ENCODE measurements at places on chromosomes 5 and 9.

DNA sequence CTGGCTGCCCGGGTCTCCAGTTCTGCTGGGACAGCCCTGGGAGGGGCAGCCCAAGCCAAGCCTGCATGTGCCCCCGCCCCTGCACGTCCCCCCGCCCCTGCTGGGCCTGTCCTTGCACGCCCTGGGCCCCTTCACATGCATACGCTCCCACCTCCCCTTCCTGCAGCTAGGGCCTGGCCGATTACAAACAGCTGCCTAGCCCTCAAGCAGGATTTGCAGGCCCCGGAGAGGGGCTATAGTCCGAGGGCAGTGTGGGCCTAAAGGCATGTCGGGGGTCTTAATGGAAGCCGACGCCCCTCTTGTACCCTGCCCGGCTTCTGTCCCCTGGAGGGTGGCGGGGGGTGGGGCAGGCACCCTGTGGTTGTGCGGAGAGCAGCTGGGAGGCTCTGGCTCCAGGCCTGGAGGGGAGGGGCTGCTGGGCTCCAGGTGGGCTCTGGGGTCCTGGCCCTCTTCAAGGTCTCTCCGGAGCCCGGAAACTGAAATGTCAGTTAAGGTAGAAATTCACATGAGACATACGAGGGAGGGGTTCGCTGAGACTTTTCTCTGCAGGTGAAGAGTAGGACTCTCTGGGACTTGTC lies 16.9 kb downstream of the COL5A1 start:
- no peak for DNase-seq

- no peak for DNase-seq
These were observed 93.0 kb downstream of the IRX2 start for GRCh38 chr5:2658447-2658846.

GRCh38 chr5:2736872-2737271 lies 14.6 kb downstream of the IRX2 start:
- DNase-seq, result no peak

DNA sequence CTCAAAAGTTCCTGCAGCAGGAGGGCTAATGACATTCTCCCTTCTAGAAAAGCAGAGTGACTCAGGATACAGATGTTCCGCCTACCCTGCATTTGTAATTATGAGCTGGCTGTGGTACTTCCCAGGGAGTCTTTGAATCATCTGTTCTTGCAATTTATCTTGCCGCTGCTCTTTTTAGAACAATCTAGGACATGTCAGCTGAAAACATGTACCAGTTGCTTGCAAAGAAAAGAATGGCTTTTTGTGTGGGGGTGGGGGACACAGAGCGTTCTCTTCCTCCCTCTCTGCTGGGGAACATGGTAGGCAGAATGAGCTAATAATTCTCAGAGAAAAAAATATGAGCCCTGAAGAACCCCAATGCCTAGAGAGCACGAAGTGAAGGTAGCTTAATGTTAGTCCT lies 51.7 kb upstream of the TUT7 start:
- DNase-seq, result no peak

- no peak for DNase-seq
These were observed 126.9 kb upstream of the ANKRD55 start for GRCh38 chr5:56359809-56360685.

- no peak for DNase-seq
These were observed 2.4 kb downstream of the SLC35D2 start for GRCh38 chr9:96381125-96381524.

- DNase-seq, result no peak
These were observed 19.4 kb downstream of the DTWD2 start for GRCh38 chr5:118968925-118969375.

DNA sequence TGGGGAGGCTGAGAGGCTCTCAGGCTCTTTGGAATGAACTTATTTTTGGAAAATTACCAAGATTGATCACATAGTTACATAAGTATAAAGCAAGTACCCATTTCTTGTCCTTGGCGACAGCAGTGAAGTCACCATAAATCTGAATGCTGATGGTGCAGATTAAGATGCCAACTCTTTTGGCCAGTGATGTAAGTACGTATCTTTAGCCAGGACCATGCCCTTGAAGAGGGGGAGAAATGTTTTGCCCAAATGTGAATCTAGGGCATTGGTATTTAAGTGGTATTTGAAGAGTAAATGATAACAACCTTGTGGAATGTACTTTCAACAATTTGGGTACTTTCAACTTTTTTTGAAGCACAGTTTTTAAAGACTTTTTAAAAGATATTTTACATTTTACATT lies 68.2 kb upstream of the RAD23B start:
- DNase-seq, result no peak

DNA sequence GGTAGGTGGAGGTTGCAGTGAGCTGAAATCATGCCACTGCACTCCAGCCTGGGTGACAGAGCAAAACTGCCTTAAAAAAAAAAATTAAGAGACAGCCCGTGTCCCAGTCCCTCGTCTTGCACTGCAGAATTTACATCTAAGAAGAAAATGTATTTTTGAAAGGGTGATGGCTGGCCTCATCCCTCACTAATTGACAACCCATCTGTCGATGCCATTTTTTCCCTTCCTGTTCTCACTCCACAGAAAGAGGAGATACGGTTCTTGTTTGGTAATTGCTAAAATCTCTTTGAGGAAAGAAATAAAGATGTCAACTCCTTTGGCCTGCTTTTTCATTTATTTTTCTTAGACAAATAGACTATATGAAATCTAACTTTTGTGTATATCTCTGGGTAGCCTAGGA lies 2.4 kb upstream of the LSM11 start:
- DNase-seq, result no peak

DNA sequence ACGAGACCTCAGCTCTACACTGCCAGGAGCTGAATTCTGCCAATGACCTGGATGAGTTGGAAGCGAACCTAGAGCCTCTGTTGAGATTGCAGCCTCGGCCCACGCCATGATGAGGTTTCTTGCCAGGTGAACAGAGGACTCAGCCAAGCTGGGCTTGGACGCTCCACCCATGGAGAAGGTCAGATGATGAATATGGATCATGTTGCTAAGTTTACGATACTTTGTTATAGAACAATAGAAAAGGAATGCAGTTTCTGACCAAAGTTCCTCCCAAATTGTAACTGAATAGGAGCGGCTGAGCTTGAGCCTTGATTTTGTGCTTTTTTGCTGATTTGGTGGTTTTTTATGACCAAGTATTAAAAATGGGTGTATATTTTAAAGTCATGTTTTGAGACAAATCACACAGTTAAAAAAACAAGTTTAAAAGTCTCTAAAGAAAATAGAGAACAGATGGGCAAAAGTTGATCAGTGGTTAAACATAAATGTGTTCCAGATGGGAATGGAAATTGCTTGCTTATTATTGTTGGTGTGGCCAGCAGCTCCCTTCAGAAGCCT lies 32.9 kb downstream of the ROPN1L start:
- DNase-seq, result no peak

DNA sequence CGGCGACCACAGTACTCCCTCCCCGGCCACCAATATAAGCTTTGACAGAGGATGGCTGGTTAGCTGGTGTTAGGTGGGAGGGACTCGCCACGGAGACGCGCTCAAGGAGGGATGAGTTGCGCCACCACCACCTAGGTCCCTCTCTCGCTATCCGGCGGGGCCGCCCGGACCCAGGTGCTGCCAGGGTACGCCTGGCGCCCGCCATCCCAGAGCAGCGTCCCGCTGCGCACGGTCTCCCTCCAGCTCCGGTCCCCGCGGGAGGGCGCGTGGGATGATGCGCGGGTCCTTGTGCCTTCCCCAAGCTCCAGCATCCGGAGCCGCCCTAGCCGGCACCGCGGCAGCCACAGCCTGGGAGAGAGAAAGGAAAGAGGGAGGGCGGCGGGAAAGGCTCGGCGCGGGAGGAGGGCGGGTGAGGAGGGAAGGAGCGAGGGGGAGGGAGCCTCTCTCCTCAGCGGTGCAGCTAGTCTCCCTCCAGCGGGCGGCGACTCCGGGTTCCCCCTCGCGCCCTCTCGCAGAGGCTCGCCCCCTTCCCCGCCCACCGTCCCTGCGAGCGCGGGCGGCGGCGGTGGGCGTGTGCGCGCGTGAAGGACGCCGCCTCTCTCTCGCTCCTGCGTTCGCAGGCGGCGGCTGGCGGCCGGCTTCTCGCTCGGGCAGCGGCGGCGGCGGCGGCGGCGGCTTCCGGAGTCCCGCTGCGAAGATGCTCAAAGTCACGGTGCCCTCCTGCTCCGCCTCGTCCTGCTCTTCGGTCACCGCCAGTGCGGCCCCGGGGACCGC lies at the start of gene CAMK4:
TSS of gene CAMK4 (plus strand) at position 598 of the 774 bp plus-strand sequence. CDS start at position 698, 100 bp downstream.
- DNase-seq, result peak; percentile 63

- no peak for DNase-seq
These were observed 100.4 kb downstream of the OSTF1 start for GRCh38 chr9:75188756-75189155.

GRCh38 chr5:36870399-36871040 lies 6.0 kb upstream of the NIPBL start:
- DNase-seq, result no peak

DNA sequence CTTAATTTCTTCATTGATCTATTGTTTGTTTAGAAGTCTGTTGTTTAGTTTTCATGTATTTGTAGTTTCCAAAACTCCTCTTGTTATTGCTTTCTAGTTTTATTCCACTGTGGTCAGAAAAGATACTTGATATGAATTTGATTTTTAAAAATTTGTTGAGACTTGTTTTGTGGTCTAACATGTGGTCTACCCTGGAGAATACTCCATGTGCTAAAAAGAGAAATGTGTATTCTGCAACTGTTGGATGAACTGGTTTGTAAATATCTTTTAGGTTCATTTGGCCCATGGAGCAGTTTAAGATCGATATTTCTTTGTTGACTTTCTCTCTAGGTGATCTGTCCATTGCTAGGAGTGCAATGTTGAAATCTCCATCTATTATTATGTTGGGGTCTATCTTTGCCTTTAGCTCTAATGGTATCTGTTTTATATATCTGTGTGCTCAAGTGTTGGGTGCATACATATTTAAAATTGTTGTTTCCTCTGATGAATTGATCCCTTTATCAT lies 150.6 kb upstream of the ATP10B start:
- DNase-seq, result no peak

GRCh38 chr9:121122246-121123032 lies 47.7 kb downstream of the CNTRL start:
- no peak for DNase-seq

DNA sequence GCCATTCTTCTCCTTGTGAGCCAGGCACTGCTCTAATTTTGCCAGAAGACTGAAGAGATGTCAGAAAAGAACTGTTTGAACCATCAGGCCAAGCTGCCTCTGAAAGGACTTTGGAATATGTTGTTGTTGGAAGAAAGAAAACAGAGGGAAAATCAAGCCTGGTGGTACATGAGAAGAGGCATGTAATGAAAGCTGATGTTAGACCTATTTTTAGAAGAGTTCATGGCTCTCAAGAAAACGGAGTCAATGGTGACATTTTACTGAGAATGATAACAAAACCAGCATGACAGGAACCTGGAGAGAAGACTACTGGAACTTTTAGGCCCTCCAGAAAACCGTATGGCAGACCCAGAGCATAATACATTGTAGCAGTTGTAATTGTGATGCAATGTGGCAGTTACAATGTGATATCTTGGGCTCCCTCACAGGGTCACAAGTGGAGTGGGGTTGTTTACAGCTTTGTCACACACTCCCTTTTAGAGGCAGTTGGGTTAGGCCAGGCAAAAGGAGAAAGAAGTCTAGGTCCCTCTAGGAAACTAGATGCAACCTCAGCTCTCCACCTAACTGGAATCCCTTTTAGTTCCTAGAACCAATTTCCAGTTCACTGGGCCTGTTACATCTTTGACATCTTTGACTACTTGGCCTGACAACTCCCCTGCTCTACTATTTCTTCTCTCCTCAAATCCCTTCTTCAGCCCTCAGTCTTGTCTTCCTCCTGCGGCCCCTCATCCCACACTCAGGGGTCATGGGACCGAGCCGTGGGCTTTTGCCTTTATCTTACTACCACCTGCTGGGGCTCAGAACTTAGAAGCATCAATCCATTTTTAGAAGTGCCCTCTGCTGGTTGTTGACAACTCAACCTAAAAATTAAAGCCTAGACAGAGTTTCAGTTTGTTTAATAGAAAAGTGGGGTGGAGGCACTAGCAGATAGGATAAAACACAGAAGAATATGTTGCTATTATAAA lies 61.2 kb upstream of the JAK2 start:
- DNase-seq, result no peak

- DNase-seq, result no peak
These were observed 134.8 kb upstream of the LARP1 start for GRCh38 chr5:154620411-154620810.

GRCh38 chr9:27437652-27438373 lies 86.3 kb upstream of the IFNK start:
- no peak for DNase-seq

GRCh38 chr9:128072144-128073021 lies 4.4 kb downstream of the SLC25A25 start:
- DNase-seq, result peak; percentile 33

DNA sequence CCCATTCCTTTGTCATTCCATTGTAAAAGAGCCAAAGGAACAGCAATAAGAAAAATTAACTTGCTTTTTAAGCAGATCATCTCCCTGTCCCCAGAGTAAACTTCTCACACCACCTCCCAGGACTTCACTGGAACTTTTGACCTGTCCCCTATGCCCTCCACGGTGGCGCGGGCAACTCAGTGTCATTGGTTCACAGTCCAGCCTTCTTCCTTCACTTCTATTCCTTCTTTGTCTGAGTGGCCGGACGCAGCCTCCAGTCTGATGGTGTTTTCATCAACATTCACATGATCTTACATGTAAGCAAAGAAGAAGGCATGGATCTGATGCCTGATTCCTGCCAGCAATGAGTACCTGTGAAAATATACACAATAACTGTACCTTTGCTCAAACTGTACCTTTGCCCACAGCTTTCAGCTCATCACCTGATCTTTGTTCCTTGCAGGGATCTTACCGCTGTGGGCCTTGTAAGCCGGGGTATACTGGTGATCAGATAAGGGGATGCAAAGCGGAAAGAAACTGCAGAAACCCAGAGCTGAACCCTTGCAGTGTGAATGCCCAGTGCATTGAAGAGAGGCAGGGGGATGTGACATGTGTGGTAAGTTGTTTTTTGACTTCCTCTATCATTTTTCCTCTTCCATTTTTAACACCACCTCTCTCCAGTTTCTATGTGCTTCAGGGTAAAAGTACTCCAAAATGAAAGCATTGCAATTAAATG lies 32.5 kb downstream of the THBS4 start:
- DNase-seq, result no peak

- DNase-seq, result no peak
These were observed 60.0 kb upstream of the KLF9 start for GRCh38 chr9:70474413-70474812.

- no peak for DNase-seq
These were observed 48.7 kb downstream of the FBXW11 start for GRCh38 chr5:171957591-171958251.

All from activated CD8-positive, alpha-beta memory T cell treated with anti-CD3 and anti-CD28 coated beads for 1 hour (primary cell).